Progenitor cell of endocrine pancreas (in vitro differentiated cells): ENCODE measurements at places on chromosomes 3 and 15. TPM values are rescaled to one million over a fixed set of nuclear protein-coding genes. Genes with fewer than 3 reads are reported as not detected.
A peak's percentile ranks its signal among the peaks of the same experiment; 100 is the strongest.

- H3K36me3 ChIP-seq = no peaks in the 10 kb centered on the region
- H3K4me3 ChIP-seq = no peak overlapping the region
- peaks cover 42% of the 10 kb centered on the region for H3K27me3 ChIP-seq
Measured at GRCh38 chr15:78392430-78392829, 45.6 kb upstream of the IREB2 start.

DNA sequence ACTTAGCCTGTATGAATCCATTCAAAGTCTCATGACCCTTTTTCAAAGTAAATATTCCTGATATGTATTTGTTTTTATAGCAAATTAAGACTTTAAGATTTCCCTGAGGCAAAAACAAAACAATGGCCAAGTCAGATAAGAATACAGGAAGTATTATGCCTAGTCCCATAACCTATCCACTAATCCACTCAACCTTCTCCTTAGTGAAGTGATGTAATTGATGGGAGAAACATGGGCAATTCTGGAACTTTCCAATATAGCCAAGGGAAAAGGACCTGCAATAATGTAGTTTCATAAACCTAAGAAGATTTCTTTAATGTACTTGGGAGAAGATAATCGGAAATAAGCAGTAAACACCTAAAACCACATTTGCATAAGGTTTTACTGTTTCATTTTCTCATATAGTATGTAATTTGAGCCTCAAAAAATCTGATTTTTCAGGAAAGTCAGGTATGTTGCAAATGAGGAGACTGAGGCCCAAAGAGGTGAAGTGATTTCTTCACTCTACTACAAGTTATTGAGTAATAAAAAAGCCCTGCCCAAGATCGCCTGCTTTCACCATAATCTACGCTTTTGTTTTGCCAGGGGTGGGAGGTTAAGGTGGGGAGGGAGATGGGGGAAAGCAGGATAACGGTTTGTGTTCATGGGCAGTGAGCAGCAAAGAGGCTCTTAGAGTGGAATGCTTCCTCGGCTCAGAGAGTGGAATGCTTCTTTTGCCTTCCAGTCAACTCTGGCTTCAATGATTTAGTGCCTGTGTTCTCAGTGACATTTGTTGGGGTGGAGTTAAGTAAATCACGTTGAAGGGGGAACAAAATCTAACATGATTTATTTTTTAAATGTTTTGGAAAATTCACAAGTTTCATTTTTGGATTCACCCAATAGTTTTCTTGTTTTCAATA is 95.0 kb upstream of the FNDC3B start:
- no peak for DNase-seq
- no peak overlapping the region for H3K27ac ChIP-seq
- peaks cover 16% of the 10 kb centered on the region for H3K36me3 ChIP-seq
- no peak overlapping the region for H3K4me3 ChIP-seq

DNA sequence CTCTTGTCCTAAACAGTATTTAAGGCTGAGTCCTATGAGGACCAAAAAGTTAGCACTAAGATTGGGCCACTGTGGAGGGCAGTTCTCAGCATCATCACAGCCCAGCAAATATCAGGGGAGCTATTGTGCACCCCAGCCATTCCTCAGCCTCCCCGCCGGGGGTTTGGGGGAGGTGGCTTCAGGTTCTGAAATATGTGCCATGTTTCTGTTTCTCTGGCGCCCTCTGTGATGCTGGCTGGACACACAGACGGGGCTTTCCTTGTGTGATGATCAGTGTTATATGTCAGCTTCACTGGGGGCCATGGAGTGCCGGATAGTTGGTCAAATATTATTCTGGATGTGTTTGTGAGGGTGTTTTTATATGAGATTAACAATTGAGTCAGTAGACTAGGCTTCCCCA is 106.8 kb downstream of the GABRG3 start:
- no peaks in the 10 kb centered on the region for H3K36me3 ChIP-seq
- H3K27ac ChIP-seq = no peak overlapping the region
- peaks cover 5% of the 10 kb centered on the region for H3K27me3 ChIP-seq
- peaks cover 4% of the 10 kb centered on the region for H3K4me1 ChIP-seq
- no peak overlapping the region for H3K4me3 ChIP-seq
- no peak for DNase-seq

DNA sequence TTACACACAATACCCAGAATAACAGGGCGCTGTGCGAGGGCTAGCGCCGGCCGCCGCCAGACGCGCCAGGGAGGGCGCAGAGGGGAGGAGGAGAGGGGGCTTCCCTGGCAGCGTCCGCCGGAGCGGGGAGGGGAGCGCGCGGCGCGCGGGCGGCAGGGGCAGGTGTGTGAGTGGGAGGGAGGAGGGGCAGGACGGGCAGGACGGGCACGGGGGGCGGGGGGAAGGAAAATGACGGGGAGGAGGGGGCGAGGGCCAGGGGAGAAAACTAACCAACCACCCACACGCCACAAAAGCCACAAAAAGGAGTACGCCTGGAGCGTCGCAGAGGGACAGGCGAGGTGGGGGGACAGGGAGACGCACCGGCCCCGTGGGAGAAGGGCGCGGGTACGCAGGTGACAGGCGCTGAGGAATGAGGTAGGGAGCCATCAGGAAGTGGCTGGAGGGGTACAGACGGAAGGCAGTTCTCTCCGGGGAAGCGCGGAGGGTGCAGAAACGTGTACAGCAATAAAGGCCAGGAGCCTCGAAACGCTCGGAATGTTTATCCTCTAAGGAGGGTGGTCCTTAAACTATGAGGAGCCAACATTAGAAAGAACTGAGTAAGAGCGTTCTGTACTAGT is 610 bp upstream of the SATB1 start:
- H3K27ac ChIP-seq = peak overlapping the region; percentile 98
- peak overlapping the region; percentile 85 for H3K4me3 ChIP-seq
- peaks cover 2% of the 10 kb centered on the region for H3K36me3 ChIP-seq
- peak; percentile 82 for DNase-seq
- H3K4me1 ChIP-seq = peaks cover 23% of the 10 kb centered on the region

CSPG5 gene
- total RNA-seq = 1.7 and 2.5 TPM in 2 replicates

CFAP20DC gene
- total RNA-seq = 8.0 and 10.4 TPM in 2 replicates

C3orf33 gene
- total RNA-seq = 4.4 and 5.3 TPM in 2 replicates

ARHGAP11A gene
- 28.0 and 30.1 TPM in 2 replicates for total RNA-seq
